Left lobe of liver (tissue), 2 donors: ENCODE measurements at places on chromosomes 7 and 10. TPM values are rescaled to one million over a fixed set of nuclear protein-coding genes. Genes with fewer than 3 reads are reported as not detected.
A peak's percentile ranks its signal among the peaks of the same experiment; 100 is the strongest.

DNA sequence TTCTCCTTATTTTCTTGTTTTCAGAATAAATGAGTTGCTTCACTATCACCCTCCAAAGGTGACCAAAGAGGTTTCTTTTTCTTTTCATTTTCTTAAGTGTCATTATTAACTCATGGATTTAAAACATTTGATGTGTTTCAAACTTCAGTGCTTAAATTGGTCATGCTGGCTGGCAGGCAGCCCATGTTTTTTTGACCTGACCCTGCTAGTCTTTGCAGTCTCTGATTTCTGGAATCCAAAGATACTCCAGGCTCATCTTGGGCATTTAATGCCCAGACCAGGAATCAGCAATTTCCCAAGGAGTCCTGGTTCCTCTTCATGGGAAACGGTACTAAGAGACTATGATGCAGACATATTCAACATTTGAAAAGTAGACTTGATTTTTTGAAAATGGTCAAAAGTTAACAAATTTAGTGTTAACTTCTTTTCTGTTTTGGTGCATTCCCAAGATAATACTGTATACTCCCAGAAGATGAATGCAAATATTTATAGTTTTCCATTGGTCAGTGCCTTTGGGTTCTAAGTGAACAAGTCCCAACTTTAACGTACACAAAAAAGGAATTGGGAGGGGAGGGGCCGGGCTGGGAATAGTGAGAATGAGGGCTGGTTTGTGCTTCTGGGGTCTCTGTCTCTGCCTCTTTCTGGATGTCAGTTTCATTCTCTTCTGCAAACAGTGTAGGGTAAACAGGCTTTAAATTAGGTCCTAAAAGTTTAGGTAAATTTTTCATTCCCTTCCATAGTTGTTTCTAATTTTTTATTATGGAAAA, 19.8 kb downstream of the NUB1 start:
- DNase-seq, result no peak

DNA sequence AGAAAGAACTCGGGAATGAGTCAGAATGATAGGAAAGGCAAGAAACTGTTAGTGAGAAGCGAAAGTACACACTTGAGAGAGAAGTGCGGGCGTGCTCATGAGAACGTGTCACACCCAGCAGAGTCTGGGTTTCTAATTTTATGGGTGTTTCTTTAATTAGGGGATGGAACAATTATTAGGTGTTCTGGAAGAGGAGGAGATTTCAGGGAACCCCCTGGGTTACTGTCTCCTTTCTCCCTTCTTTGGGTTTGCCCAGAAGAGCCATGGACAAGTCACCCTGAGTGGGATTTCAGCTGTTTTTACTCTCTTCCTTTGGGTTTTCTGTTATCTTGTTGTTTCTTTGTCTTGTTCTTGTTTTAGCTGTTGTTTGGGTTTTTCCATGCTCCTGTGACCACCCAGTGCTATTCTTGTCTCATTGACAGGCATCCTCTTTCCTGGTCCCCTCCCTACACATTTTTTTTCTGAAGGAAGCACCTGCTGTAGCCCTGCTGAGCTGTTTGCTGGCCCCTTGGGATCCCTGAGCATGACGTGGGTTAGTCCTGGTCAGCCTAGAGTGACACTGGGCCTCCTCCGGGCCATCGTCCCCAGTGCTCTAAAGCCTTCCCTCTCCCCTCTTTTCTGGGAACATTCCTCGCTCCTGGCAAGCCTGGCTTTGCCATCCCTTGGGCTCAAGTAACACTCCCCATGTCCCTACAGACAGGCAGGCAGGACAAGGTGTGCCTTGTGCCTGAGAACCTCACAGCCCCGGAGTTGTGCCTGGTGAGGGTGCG, 3.5 kb downstream of the SH2D4B start:
- peak; percentile 24 for DNase-seq

GRCh38 chr7:23955145-23955544, 245.1 kb downstream of the STK31 start:
- DNase-seq, result no peak

GRCh38 chr7:7104971-7105370, 77.4 kb upstream of the C1GALT1 start:
- no peak for DNase-seq

PTF1A gene
- not detected for total RNA-seq

KLF14 gene
- not detected for total RNA-seq

ACBD5 gene
- total RNA-seq, result 43.1 TPM

TMEM130 gene
- 0.10 TPM for total RNA-seq
